CD4-positive, alpha-beta memory T cell (primary cell): ENCODE measurements at places on chromosomes 7 and 10. TPM values are rescaled to one million over a fixed set of nuclear protein-coding genes. Genes with fewer than 3 reads are reported as not detected.

- DNase-seq = no peak
Measured at GRCh38 chr7:87127019-87127418, 25.2 kb upstream of the DMTF1 start.

- DNase-seq = no peak
Measured at GRCh38 chr7:25831831-25832411, 320.1 kb upstream of the NFE2L3 start.

DNA sequence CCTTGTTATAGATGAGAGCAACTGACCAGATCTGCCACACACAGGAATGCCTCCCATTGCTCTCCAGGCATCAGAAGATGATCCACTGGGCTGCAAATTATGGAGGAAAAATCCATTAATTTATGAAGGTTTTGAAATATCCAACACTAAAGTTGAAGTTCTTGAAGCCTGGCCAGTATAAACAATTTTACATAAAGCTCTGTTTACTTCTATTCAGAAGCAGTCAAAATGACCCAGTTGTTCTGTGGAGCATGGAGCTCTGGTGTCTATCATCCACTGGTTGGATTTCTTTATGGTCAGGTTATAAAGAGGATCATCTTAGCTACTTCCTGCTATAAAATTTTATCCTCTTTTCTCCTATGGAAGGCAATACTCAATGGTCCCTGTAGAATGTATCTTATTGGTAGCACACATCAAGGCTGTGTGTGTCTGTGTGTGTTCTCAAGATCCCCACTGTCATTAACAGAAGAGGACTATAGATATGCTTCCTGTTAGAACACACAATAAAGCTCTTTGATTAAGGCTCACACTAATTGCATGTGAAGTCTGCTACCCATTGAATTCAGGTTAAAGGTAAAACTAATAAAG lies 747.4 kb downstream of the SUGCT start:
- DNase-seq = no peak

DNA sequence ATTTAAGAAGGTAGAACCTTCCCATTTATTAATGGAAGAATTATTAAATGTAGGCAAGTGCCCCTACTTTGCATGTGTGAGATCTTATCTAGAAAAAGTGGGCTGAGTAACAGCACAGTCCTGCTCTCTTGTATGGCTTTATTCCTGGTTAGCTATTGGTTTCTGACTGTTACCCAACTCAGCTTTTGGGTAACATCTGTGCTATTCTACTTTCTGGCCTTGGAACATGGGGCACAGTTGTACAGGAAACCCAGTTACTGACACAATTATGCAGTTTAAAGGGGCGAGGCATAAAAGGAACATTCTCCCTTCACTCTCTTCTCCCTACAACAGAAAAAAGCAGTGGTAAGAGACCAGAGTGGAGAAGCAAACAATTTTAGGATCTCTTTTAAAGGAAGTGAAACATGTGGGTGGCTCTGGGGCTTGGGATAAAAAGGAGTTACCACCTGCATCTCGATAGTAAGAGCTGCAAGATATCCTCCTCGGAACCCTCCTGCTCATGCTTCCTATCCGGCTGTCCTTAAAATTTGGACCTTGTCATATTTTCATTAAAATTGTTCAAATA lies 16.0 kb downstream of the NUDT5 start:
- DNase-seq = no peak

DNA sequence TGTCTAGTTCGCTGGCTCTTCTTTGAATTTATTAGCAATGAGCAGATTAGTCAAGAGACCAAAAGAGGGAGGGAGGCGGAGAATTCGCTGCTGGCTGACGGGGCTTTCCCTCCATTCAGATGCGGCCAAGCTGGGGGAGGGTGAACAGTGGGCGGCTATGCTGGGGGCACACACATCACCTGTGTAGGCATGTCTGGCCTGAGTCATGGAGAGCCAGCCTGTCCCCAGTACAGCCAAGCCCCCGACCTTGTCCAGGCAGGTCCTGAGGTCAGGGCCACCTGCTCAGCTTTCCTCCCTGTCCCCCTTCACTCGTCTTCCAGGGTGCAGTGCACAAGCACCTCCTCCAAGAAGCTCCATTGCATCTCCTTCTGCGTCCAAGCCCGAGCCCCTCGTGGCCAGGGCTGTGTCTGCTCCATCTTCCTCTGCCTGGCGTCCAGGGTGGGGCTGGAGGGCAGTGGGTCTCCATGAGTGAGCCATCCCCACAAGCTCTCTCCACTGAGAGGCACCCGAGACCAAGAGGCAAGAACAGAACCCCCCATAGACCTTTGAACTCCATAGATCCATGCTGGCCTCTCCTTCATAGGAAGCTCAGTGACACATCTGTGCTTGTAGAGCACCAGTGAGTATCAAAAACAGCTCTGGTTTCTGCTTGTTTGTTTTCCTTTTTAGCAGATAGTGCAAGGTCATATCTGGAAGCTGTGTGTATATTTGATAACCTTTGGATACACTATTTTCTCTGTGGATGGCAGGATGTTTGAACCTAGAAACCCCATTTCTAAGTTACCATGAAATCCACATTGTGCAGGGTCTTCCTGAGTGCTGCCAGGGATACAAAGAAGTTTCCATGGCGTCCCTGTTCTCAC lies 1.9 kb upstream of the DEPP1 start:
- no peak for DNase-seq

DNA sequence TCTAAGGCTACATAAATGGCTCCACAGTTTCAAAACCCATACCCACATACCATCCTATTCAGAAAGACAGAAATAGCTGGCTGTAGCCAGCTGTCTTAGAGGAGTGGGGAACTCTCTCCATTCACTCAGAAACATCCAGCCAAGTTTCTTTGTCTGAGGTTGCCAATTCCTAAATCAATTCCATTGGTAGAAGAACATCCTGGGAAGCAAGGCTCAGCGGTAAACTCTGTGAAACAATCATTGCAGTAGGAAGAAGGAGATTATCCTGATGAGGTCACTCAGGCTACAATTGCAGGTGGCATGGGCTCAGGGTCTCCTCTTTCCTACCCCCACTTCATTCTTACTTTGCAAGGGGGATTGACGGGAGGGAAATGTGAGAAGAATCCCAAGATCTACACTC lies 154.0 kb downstream of the ETV1 start:
- no peak for DNase-seq

DNA sequence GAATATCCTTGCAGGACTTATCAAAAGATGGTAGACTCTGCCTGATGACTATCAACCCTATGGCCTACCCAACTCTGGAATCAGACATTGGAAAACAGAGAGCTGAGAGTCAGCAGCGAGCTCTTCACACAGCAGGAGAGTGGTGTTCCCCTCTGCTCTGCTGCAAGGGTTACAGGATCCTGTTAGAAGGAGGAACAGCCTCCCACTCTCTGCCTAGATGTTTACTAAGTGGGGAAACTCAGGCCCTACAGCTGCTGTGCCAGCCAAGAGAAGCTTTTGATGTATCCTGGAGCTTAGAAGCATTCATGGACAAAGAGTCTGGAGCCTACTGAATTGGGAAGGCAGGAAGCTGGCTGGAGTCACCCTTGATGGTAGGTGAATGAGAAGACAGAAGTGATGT lies 104.6 kb downstream of the ABLIM1 start:
- no peak for DNase-seq

- no peak for DNase-seq
Measured at GRCh38 chr10:93516006-93516380, 19.6 kb downstream of the CEP55 start.

GRCh38 chr10:103934308-103934707 lies 16.3 kb upstream of the STN1 start:
- no peak for DNase-seq

DNA sequence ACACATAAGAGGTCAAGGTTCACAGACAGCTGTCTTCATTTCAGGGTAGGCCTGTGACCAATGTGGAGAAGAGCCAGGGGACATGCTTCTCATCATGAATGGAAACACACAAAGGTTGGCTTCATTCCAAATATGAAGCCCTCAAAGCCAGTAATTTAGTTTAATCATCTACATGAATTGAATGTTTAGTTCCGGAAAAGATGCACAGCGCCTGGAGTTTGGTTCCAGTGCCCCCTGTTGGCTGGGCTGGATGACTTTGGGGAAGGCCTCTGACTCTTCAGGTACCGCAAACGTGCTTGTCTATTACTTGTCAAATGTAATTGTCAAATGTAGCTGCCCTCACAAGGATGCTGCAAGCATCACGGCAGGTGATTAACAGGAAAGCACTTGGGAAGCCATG lies 130.7 kb downstream of the ADRA2A start:
- DNase-seq = no peak

DNA sequence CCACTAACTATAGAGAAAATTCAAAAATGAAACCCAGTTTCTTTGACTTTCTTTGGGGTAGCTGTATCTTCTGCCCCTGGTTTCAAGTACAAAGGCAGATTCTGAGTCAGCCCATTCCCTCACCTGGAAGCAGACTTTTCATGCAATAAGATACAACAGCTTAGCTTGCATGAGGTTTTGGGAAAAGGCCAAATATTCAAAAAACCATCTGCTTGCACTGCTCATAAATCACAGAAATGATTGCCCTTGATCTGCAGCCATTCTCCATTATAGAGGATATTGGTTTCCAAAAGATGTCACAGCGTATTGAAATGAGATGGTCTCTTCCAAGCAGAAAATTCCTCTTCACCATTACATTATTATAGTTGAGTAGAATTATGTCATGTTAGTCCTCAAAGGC lies 354.0 kb downstream of the PHF14 start:
- DNase-seq = no peak

DNA sequence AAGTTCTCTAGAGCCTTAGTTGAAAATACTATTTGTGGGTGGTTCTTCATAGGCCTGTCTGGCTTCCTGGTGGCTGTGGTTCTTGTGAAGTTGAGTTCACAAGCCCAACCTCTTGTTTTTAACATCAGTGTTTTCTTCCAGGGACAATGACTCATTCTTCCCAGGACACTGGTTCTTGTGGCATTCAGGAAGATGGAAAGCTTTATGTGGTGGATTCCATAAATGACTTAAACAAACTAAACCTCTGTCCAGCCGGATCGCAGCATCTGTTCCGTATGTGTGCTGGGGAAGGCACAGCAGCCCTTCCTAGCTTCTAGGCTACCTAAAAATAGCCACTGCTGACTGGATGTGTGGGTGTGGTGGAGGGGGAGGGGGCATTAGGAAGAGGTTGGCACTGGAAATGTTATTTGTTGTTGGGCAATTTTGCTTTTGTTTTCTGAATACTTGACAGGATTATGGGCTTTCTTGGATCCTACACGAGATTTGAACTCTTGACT lies 3.9 kb downstream of the LSMEM1 start:
- DNase-seq = no peak

DNA sequence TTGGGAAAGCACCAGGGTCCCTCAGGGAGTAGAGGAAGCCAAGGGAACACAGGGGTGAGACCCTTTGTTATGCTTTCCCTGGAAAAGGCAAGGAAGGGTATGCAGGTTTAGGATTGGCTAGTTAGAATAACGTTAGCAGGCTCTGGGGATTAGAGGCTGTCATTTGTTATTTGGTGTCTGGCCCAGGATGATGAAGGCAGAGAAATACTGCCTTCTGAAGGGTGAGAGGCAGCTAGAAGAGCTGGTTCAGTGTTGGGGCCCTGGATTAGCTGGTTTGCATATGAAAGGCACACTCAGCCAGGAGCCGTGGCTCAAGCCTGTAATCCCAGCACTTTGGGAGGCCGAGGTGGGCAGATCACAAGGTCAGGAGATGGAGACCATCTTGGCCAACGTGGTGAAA lies 3.0 kb upstream of the PILRA start:
- no peak for DNase-seq

DNA sequence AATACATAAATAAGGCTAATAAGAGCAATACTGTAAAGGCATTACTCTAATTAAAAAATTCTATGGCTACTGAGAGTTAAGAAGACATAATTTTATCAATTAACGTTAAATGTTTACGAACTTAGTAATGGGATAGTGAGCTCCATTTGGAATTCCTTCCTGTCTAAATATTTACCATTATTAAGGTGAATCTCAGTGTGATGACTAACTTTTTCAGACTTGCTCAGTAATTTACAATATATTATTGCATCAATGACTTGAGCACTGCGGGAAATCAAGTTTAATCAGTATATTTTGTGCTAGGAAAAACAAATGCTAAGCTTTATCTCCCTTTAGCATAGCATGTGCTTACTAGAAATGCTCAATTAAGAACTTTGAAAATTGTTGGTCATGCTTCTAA lies 282.5 kb upstream of the TEX47 start:
- no peak for DNase-seq

DNA sequence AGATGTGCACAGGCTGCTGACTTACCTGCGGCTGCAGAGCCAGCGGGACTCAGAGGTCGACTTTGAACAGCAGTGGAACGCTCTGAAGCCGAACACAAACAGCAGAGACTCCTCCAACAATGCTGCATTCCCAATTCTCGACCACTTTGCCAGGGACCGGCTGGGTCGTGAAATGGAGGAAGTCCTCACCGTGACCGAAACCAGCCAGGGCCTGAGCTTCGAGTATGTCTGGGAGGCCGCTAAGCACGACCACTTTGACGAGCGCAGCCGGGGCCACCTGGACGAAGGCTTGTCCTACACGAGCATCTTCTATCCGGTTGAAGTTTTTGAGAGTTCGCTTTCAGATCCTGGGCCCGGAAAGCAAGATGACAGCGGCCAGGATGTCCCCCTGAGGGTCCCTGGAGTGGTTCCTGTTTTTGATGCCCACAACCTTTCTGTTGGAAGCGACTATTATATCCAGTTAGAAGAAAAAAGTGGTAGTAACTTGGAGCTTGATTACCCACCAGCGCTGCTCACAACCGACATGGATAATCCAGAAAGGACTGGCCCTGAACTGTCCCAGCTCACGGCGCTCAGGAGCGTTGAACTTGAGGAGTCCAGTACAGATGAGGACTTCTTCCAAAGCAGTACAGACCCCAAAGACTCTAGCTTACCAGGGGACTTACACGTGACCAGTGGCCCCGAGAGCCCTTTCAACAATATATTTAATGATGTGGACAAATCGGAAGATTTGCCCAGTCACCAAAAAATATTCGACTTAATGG lies 19.4 kb upstream of the BHLHA15 start:
- DNase-seq = no peak

DNA sequence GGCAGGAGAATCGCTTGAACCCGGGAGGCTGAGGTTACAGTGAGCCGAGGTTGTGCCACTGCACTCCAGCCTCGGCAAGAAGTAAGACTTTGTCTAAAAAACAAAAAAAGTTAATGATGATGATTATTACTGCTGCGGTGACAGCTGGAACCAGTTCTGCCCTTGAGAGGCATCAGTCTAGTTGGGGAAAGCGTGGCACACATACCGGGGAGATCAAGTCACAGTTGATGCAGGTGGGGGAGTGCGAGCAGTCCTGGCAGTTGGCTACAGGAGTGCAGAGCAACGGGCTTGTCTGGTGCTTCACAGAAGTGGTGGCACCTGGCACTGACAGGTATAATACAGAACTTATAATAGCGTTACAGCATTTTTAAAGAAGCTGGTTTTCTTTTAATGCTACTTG lies 173.0 kb downstream of the ARHGAP21 start:
- DNase-seq = no peak

BAG3 gene
- 21.6 TPM for total RNA-seq

TAF6 gene
- total RNA-seq = 62.2 TPM

EPHA1 gene
- 30.7 TPM for total RNA-seq

TYW1B gene
- 7.7 TPM for total RNA-seq

TECTB gene
- not detected for total RNA-seq

SFTPA1 gene
- total RNA-seq = not detected

AGBL3 gene
- 6.2 TPM for total RNA-seq
